ENCODE measurements at places on chromosomes 7 and 10.

DNA sequence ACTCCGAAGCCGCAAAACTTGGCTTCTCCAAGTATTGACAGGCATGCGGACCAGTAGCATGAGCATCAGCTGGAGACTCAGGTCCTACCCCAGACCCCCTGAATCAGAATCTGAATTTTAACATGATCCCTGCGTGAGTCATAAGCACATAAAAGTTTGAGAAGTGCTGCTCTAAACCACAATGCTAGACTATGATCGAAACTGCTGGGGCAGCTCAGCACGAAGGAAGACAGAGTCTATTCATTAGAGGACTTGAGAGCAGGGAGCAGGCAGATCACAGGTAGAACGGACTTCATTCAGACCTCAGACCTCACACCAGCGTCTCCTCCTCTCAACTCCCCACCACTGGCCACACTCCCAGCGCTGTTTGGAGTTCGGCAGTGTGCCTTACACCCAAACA lies 16.9 kb downstream of the CAMK2G start:
- DNase-seq: no peak
- no peak overlapping the region for H3K27ac ChIP-seq
- H3K27me3 ChIP-seq: no peaks in the 10 kb centered on the region

GRCh38 chr7:154916381-154916780 lies 86.5 kb downstream of the PAXIP1 start:
- no peaks in the 10 kb centered on the region for H3K36me3 ChIP-seq
- no peak overlapping the region for H3K27ac ChIP-seq
- DNase-seq: no peak
- peaks cover 3% of the 10 kb centered on the region for H3K27me3 ChIP-seq
- H3K4me1 ChIP-seq: no peaks in the 10 kb centered on the region
- no peak overlapping the region for H3K4me3 ChIP-seq

- DNase-seq: no peak
- H3K4me3 ChIP-seq: peak overlapping the region; percentile 40
- no peaks in the 10 kb centered on the region for H3K27me3 ChIP-seq
- H3K4me1 ChIP-seq: peaks cover 7% of the 10 kb centered on the region
Measured at GRCh38 chr7:156607332-156608172, 33.0 kb upstream of the RNF32 start.

DNA sequence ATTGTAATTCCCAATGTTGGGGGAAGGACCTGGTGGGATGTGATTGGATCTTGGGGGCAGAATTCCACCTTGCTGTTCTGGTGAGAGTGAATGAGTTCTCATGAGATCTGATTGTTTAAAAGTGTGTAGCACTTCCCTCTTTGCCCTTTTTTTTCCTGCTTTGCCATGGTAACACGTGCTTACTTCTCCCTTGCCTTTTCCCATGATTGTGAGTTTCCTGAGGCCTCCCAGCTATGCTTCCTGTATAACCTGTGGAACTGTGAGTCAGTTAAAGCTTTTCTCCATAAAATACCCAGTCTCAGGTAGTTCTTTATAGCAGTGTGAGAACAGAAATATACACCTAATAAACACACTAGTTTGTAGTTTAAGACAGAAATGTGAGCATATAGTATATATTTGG lies 166.8 kb upstream of the MAGI2 start:
- no peaks in the 10 kb centered on the region for H3K27me3 ChIP-seq
- H3K27ac ChIP-seq: no peak overlapping the region
- H3K36me3 ChIP-seq: no peaks in the 10 kb centered on the region
- no peak for DNase-seq
- no peak overlapping the region for H3K4me3 ChIP-seq
- H3K4me1 ChIP-seq: no peaks in the 10 kb centered on the region

DNA sequence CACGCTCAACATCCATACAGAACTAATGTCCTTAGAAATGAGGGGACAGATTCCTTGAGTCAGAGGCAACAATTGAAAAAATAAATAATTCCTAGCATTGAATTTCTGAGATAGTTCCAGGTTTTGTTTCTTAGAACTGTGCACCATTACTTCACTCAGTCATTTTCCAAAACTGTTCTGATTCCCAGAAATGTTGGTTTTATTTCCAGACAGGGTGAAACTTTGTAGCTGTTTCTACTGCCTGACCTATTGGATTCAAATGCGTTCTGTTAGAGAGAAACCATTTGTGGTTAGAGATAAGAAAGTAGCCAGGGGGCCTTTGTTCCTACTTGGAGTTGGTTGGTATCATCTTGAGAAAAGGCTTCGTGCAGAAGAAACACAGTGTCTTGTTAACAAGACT lies 8.1 kb upstream of the DEPP1 start:
- H3K27me3 ChIP-seq: no peaks in the 10 kb centered on the region
- H3K4me1 ChIP-seq: no peaks in the 10 kb centered on the region
- no peak overlapping the region for H3K27ac ChIP-seq

- no peaks in the 10 kb centered on the region for H3K27me3 ChIP-seq
- no peaks in the 10 kb centered on the region for H3K36me3 ChIP-seq
- DNase-seq: no peak
Measured at GRCh38 chr7:12320987-12321647, 82.5 kb downstream of the VWDE start.

GRCh38 chr7:142669074-142669654 lies 80.1 kb upstream of the PRSS1 start:
- no peaks in the 10 kb centered on the region for H3K27me3 ChIP-seq
- no peaks in the 10 kb centered on the region for H3K36me3 ChIP-seq
- H3K4me1 ChIP-seq: no peaks in the 10 kb centered on the region
- H3K4me3 ChIP-seq: no peak overlapping the region
- DNase-seq: no peak

GRCh38 chr10:110407301-110408170 lies 90.2 kb upstream of the DUSP5 start:
- no peak overlapping the region for H3K27ac ChIP-seq
- DNase-seq: no peak
- H3K4me3 ChIP-seq: no peak overlapping the region

- no peaks in the 10 kb centered on the region for H3K4me1 ChIP-seq
- no peak overlapping the region for H3K27ac ChIP-seq
- no peak overlapping the region for H3K4me3 ChIP-seq
- no peak for DNase-seq
Measured at GRCh38 chr10:58843760-58844159, 331.1 kb downstream of the BICC1 start.

- H3K4me3 ChIP-seq: no peak overlapping the region
- no peak for DNase-seq
- H3K27ac ChIP-seq: no peak overlapping the region
- no peaks in the 10 kb centered on the region for H3K4me1 ChIP-seq
Measured at GRCh38 chr7:24884401-24884800, 95.6 kb downstream of the OSBPL3 start.

DNA sequence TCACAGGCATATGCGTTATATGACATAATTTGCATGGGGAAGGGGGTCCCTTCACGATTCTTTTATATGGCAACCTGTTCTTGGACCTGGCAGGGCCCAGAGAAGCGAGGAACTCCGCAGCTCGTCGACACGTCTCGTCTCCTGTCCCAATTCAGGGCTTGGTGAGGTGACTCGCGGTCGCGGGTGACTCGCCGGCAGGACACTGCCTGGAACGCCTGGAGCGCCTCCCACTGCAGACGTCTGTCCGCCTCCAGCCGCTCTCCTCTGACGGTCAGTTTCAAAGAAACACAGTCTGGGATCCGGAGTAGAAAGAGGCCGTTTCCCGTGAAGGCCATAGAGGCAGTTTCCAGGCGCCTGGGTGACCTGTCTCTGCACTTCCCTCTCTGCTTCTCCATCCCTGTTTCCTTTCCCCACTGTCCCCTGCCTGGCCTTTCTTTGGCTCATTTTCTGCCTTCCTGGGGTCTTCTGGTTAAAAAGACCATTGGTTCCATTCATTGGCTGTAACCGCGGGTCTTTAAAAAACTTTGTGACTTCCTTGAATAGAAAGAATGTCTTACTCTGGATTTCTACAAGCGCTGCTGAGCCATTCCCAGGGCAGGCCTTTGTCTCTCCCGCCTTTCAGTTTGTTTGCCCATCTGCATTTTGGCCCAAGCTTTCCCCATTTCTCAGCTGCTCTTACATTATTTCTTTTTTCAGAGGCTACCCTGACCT lies 1.2 kb downstream of the UPP1 start:
- H3K27ac ChIP-seq: peak overlapping the region; percentile 88
- H3K4me1 ChIP-seq: peaks cover 15% of the 10 kb centered on the region
- H3K36me3 ChIP-seq: no peaks in the 10 kb centered on the region
- no peak for DNase-seq

DNA sequence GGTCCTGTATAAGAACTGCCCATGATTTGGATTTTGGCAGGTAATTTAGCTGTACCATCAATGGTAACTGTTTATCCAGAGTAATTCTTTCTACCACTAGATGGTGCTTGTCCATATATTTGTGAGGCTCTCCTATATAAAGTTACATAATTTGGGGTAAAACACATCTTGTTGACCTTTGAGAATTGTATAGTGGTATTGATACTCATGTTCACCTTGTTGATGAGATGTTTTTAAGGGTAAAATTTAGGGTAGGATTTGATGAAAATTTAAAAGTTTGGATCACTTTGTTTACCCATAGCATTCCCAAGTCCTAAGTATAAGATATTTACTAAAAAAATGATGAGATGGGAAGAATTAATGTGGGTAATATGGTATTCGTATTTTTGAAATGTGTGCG lies 31.6 kb downstream of the ST7 start:
- H3K27me3 ChIP-seq: no peaks in the 10 kb centered on the region
- DNase-seq: no peak
- H3K36me3 ChIP-seq: no peaks in the 10 kb centered on the region
- H3K4me1 ChIP-seq: no peaks in the 10 kb centered on the region
- H3K27ac ChIP-seq: no peak overlapping the region

DNA sequence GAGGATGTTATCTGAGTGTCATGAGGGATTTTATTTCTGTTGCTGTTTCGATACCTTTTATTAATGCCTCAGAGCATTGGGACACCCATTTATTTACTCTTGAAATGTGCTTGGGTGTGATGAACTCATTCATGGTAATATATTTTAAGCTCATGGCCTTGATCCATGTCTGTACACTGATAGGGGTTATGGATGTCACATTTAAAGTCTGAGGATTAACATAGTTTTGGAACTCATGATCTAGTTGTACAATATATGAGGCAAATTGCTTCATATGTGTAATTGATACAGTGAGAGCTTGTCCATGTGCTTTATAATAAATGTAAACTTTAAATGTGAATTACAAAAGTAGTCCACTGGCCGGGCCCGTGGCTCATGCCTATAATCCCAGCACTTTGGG lies 23.0 kb upstream of the ZRANB1 start:
- no peaks in the 10 kb centered on the region for H3K27me3 ChIP-seq
- no peak for DNase-seq
- peak overlapping the region; percentile 94 for H3K4me3 ChIP-seq
- no peaks in the 10 kb centered on the region for H3K36me3 ChIP-seq
- no peaks in the 10 kb centered on the region for H3K4me1 ChIP-seq

DNA sequence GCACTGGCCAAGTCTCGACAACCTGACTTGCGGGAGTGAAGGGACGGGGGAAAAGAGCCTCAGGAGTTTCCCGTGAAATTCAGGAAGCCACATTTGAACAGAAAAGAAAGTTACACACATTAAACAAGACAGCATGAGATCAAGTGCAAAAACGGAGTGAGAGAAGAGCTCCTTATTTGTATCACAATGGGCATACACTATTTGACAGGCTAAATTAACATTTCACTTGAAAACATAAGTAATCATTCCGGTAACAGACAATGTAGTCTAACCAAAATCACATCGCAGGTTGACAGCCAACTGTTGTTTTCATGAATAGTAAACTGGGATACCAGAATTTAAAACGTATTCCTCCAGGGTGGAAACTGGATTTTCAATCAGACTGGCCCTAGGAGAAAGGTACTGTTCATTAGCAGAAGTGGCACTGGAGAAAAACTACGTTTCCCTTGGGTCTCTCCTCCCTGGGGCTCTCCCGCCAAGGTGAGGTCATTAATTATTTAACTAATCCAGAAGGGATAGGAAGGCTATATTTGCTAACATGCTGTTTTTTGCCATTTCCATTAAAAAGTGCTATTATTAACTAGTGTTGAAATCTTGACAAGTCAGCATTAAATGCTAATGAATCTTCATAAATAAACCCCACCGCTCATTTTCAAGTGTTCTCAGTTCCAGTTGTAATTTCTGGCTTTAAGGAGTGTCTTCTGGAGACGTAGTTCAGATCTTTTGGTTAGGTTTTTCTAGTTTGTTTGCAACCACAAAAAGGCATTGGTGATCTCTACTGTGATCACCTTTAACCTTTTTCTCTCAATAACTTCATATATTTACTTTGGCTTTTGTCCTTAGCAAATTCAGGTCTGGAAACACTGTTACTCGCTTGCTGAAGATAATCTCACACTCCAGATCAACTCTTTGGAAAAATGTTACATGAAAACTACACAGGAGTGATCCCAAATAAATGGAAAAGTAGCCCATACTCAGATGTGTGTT lies 25.1 kb downstream of the RHEB start:
- no peaks in the 10 kb centered on the region for H3K27me3 ChIP-seq
- DNase-seq: no peak
- H3K4me1 ChIP-seq: no peaks in the 10 kb centered on the region
- H3K4me3 ChIP-seq: no peak overlapping the region

- no peaks in the 10 kb centered on the region for H3K27me3 ChIP-seq
- no peak for DNase-seq
- no peak overlapping the region for H3K4me3 ChIP-seq
- no peak overlapping the region for H3K27ac ChIP-seq
Measured at GRCh38 chr7:143499246-143499645, 21.6 kb downstream of the TAS2R41 start.

DNA sequence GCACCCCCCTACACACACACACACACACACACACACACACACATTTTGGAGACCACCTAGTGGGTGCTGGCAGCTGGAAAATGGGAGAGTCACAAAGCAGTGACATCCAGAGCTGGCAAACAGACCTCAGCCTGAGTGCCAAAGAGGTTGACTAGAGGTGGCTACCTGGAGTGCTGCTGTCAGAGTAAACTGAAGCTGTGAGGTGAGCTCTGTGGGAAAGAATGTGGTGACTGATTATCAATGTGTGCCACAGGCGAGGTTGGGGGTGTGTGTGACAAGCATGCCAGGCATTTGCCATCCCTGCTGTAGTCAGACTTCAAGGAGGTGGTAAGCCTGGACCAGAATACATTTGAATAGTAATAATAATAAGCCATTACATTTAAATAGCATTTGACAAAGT lies 120.6 kb downstream of the SLIT1 start:
- DNase-seq: no peak
- H3K4me3 ChIP-seq: no peak overlapping the region
- no peaks in the 10 kb centered on the region for H3K27me3 ChIP-seq
- H3K4me1 ChIP-seq: no peaks in the 10 kb centered on the region
- no peak overlapping the region for H3K27ac ChIP-seq

DNA sequence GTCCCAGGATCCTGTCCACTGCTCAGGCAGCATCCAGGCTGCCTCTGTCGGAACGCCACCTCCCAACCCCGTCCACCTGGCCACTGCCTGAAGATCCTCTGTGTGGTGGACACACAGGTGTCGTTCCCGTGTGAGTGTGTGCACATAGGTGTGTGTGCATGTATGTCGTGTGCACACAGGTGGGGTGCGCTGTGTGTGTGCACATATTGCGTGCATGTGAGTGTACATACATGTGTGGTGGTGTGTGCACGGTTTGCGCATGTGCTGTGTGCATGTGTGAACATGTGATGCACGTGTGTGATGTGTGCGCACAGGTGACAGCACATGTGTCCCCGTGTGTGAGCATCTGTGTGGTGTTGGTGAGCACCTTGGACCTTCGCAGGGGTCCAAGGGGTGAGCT lies 7.1 kb downstream of the TMEM184A start:
- no peak for DNase-seq
- no peaks in the 10 kb centered on the region for H3K27me3 ChIP-seq
- no peak overlapping the region for H3K27ac ChIP-seq
- no peaks in the 10 kb centered on the region for H3K36me3 ChIP-seq
- peaks cover 5% of the 10 kb centered on the region for H3K4me1 ChIP-seq

Data from Peyer's patch (tissue), 4 donors.